NCI-H1417 (cell line): ENCODE measurements at places on chromosomes 2 and 18.

- no peak for DNase-seq
Measured at GRCh38 chr2:46342566-46343315, 45.5 kb downstream of the EPAS1 start.

- DNase-seq = peak; percentile 54
Measured at GRCh38 chr2:25056098-25056821, 14.4 kb downstream of the EFR3B start.

DNA sequence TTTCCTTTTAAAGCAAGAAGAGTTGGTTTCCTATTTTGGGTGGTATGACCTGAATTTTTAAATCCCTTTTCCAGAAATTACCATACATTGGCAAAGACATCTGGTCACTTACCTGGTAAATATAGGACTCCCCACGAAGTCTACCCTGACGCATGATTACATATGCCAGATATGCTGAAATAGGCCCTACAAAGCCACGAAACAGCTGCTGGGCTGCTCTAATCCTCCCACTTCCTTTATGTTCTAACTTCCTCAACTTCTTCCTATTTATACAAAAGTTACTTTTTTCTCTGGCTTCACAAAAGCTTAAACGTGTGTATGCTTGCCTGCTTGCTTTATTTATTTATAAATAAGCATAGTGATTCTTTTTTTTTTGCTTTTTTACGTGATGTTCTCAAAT is 186.0 kb upstream of the EPHA4 start:
- no peak for DNase-seq

- no peak for DNase-seq
Measured at GRCh38 chr2:24771061-24771460, 22.1 kb downstream of the PTRHD1 start.

GRCh38 chr18:37524498-37525261 is 40.9 kb downstream of the CELF4 start:
- DNase-seq = no peak

- DNase-seq = peak; percentile 62
Measured at GRCh38 chr18:59783138-59783537, 85.9 kb upstream of the CCBE1 start.

GRCh38 chr18:76232779-76233178 is 262.3 kb downstream of the ZNF516 start:
- no peak for DNase-seq

DNA sequence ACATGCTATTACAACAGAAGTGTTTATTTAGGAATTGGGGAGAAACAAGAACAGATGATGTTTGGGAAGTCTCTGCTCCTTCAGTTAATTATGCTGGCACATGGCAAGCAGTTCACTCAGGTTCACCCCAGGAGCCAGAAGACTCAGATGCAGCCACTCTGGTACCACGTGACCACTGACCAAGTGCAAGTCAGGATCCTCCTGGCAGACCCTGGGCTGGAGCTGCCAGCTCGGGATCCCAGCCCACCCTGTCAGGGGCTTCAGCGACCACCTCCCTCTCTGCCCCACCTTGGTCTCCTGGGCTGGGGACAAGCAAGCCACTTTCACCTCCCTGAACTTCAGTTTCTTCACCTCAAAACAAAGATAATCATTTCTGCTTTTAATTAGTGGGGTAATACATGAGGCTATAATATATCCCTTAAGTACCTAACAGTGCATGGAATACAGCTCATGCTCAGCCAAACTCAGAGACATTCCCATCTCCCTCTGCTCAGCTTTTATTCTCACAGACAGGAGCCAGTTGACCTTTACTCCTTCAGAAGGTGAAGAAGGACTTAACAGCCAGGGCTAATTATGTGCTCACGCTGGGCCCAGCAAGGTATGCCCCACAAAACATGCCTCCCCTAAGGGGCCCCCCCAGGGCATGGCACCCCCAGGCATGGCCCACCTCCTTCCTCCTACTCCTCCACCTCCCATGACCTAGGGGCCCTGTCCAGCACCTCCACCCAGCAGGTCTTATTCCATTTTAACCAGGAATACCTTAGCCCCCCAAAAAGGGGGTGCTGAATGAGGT is 11.8 kb downstream of the CRACDL start:
- no peak for DNase-seq

DNA sequence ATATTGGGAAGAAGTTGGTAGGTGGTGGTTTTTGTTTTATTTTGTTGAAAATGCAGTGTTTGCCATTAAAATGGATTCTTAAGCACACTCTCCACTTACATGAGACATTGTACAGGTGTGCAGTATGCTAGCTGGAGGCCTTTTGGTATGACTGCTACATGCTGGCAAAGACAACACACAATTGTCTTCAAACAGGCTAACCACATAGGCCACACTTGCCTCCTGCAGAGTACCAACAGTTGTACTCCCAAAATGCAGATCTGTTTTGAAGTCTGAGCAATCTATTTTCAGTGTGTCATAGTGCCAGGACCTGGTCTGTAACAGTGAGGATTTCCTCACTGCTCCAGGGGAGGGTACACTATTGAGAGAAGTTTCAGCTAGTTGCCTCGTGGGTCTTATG is 213.6 kb downstream of the ZRANB3 start:
- DNase-seq = peak; percentile 4

DNA sequence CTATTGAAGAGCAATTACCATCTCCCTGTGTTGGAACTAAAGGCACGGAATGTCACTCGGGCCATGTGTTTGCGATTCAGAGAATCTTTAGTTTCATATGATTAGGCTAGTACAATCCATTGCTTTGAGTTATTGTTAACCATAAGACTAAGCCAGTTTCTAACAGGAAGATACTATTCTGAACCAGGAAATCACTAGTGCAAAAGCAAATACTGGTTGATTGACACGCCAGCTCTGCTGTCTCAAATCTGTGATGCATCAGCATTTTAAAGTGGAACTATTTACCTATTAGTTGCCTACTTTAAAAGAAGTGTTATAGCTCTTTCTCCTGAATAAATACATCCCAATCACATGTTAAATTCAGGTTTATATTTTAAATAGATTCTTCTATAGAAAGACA is 61.9 kb downstream of the AFTPH start:
- DNase-seq = no peak

DNA sequence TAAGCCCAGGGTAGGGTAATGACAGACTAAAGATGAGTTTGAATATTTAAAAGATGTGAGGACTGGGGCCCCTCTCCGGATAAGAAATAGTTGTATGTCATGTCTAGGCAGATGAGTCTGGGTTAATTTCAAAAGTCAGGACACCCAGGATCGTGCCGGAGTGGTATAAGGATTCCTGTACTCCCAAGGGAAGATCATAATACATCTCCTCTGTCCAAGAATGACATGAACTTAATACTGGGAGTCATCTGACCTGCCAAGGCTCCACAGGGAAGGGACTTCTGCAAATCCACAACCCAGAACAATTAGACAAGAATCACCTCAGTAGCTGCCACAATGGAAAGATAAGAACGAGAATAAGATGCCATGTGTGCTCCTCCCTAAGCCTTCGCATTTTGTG is 17.1 kb downstream of the RPRM start:
- DNase-seq = no peak
